NCI-H446 treated with DMSO at 0.1 percent for 48 hours (cell line): ENCODE measurements at places on chromosomes 3 and 15.

DNA sequence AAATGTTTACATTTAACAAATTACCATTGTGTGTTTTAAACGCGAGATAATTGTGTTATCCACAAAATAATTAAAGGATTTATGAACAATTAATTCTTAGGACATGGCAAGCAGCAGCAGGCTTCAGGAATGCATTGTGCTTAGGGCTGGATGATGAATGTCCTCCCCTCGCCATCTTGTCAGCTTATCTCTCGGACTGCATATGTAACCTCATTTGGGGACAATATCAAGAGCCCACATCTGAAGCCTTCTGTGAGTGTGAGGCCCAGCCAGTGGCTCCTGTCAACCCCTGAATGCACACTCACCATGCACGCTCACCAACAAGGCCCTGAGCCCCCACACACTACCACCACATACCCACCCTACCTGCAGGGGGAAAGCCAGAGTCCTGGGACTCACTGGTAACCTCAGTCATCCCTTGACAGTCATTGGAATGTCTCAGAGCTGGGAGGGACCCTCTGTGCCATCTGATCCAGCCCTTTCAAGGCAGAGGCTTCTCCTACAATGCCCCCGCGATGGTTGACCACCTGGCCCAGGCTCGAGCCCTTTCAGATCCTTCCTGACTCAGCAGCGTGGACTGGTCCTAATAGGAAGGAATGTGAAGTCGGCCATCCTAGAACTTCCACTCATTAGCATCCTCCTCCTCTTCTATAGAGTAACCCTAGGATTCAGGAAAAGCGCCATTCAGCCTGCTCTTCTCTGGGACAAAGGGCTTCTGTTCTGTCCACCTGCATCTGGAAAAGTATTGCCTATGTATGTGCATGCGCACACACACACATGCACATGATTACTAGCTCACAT lies 38.2 kb downstream of the MRPL46 start:
- no peak for DNase-seq

DNA sequence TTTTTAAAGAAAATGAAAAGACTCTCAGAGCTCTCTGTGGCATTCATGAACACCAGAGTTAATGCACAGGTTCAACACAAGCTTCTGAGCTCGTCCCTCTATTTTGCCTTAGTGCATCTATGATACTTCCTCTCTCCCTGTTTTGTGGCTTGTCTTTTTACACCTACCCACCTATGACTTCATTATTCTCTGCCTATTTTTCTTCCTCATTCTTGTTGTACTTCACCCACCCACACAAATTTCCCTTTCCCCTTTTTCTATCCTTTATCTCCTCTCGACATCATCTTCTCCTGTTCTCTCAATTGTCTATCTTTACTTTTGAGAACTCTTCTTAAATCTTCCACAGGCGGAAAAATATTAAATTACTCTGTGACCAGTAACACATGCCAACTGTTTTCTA lies 48.6 kb downstream of the OR5H15 start:
- DNase-seq, result no peak

GRCh38 chr3:184568924-184569829 lies 7.6 kb downstream of the EPHB3 start:
- no peak for DNase-seq

GRCh38 chr15:53360881-53361280 lies 398.6 kb downstream of the WDR72 start:
- DNase-seq, result no peak

- no peak for DNase-seq
Measured at GRCh38 chr3:62805106-62805505, 70.1 kb downstream of the CADPS start.

GRCh38 chr15:63244976-63245645 lies 32.3 kb upstream of the APH1B start:
- no peak for DNase-seq

- DNase-seq, result no peak
Measured at GRCh38 chr15:60859996-60860494, 369.1 kb downstream of the RORA start.

GRCh38 chr15:37140531-37141058 lies 40.2 kb upstream of the MEIS2 start:
- no peak for DNase-seq

DNA sequence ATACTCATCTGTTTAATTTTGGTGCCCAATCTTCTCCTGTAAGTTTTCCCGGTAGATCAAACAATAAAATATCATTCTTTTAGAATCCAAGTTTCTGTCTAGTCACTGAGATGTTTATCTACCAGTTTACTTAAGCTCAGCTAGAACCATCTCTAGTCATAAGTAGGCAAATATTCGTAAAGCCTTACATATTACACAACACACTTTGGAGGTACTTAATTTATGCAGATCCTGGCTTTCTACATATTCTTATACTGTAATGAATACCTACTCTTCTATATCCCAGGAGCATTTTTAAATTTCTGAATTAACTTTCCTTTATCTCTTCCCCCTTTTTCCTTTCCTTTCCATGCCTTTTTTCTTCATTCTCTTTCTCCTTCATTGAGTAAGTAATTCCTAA lies 185.9 kb upstream of the ZBTB20 start:
- no peak for DNase-seq

GRCh38 chr3:18087988-18088387 lies 337.2 kb downstream of the SATB1 start:
- no peak for DNase-seq

DNA sequence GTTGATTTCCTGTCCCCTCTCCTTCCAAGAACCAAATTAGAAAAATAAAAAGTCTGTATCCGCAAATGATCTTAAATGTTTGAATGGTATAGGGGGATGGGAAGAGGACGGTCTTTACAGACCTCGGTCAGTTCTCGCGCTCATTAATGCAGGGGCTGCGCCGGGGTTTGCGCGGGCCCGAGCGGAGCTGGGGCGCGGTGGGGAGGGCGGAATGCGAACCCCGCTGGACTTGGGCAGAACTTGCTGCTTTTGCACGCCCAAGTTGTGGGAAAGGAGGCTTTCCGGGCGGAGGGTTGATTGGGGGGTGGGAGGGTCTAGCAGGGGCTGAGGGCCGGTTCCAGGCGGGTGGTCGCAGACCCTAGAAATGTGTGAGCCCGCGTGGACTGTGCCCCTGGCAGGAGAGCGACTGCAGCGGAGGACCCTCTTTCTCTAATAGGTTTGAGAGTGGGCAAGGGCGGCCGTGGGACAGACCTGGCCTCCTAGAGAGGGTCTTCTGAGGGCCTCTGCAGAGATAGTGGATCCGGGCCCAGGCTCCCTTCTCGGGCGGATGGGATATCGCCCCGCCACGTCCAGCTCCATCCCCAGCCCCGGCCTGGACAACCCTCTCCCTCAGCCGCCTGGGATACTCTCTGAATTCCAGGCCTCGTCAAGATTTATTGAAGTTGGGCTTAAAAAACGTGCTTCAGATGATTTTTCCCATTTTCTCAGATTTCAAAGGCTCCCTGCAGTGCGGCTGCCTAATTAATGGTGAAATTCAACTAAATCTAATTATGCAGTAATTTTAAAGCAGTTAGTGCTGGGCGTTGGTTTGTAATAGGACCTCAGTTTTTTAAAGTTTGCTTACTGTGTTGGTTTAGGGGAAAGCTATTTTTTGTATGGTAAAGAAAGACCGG lies 11.3 kb downstream of the NR2F2 start:
- DNase-seq, result no peak

DNA sequence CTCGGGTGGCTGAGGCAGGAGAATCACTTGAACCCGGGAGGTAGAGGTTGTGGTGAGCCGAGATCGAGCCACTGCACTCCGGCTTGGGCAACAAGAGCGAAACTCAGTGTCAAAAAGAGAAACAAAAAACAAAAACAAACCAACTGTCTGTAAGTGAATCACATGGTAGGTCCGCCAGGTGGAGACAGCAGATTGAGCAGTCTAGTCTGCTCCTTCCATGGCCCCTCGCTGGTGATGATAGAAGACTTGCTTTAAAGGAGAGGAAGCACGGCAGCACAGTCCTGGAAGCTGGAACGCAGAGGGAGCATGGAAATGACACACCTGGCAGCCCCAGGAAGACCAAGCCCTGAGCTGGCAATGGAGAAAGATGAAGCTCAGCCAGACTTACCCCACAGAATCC lies 31.4 kb upstream of the MGLL start:
- DNase-seq, result no peak

- DNase-seq, result peak; percentile 41
Measured at GRCh38 chr3:142987080-142987700, 14.2 kb upstream of the U2SURP start.

GRCh38 chr15:44296625-44297524 lies 8.4 kb downstream of the GOLM2 start:
- DNase-seq, result no peak

- no peak for DNase-seq
Measured at GRCh38 chr3:177744873-177745606, 547.8 kb upstream of the TBL1XR1 start.

DNA sequence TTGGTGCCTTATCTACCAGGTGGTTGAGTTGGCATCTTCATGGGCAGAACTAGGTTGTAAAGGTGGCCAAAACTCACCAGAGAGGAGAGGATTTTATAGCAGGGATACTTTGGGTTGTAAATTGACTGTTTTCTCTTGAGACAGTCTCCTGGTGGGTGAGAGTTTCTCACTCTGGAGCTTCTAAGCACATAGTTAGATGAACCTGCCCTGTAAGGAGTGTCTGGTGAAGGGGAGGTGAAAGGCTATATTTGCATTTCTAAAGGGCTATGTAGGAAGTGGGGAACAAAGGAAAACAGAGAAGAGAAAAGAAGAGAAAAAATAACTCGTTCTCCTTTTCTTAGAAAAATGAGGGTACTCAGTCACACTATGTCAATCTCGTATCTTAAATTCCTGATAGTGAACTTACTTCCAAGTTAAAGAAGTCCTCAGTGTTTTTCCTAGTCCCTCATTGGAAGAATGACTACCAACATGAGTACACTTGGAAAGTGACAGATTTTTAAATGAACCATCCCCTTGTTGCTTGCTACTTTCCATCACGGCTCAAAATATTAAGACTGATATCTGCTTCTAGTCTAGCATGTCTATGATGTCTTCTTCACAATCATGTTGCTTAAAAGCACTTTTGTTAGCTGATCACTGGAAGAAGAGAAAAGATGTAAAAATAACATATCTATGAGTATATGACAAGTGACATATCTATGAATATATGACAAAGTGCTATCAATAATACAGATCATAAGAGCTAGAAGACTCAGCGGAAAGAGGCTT lies 113.8 kb upstream of the P2RY1 start:
- DNase-seq, result no peak

- no peak for DNase-seq
Measured at GRCh38 chr3:16802389-16802788, 82.4 kb upstream of the PLCL2 start.

DNA sequence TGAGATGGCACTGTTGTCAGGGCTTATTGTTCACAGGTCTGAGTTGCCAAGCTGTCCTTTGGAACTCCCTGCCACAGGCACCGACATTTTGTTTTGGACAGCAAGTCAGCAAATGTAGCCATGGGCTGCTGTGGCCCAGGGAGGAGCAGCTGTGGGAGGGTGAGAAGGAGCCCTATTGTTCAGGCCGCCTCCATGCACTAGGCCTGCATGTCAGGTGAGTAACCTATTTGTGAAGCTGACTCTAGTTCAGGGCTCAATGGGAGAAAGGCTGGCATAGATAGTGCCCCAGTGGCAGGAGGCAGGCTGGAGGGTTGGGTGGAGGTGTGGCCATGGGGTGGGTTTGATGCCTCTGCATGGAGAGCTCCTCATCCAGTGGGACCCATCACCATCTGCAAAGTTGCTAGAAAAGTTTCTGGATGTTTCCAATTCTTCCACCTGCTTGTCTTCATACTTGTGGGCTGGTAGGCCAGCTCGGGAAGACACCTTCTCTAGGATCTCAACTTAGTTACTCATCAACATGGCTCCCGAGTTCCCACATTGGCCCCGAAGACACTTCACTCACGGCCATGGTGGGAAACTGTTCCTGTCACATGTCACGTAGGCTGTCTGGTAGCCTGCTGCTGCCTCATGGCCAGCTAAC lies 19.5 kb downstream of the AMOTL2 start:
- DNase-seq, result no peak

DNA sequence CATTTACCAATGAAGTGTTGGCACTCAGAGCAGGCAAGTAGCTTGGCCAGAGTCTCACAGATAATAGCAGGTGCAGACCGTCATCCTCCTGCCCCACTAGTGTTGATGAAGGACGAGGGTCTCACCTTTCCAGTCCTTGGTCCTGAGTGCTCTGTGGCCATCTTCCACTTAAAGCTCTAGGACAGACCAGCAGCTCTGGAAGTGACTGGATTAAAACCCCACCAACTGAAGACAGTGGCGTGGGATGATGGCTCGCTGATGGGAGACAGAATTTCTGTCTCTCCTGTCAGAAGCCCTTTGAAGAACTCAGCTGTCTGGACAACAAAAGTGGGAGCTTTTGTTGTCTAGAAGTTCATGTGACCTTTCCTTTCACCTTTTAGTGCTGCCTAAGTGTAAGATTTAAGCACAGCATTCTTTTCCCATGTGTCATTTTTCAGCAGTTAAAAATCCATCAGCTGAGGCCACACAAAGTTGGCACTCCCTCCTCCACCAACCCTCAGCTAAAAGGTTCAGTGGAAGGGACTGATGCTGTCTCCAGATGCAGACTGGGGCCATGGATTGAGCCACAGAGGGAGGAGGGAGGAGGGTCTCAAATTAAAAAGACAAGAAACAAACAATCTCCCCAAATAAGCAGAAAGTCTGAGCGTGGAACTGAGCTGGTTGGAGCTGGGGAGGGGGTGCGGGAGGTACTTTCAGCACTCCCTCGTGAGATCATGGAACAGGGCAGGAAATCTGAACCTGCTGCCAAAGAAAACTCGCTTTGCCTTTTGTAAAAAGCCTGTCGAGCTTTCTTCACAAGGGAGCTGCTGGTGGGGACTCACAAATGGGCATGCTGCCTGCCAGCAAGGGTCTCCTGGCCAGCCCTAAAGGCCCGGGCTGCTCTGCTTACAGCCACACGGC lies 148.5 kb upstream of the CTDSPL start:
- no peak for DNase-seq

DNA sequence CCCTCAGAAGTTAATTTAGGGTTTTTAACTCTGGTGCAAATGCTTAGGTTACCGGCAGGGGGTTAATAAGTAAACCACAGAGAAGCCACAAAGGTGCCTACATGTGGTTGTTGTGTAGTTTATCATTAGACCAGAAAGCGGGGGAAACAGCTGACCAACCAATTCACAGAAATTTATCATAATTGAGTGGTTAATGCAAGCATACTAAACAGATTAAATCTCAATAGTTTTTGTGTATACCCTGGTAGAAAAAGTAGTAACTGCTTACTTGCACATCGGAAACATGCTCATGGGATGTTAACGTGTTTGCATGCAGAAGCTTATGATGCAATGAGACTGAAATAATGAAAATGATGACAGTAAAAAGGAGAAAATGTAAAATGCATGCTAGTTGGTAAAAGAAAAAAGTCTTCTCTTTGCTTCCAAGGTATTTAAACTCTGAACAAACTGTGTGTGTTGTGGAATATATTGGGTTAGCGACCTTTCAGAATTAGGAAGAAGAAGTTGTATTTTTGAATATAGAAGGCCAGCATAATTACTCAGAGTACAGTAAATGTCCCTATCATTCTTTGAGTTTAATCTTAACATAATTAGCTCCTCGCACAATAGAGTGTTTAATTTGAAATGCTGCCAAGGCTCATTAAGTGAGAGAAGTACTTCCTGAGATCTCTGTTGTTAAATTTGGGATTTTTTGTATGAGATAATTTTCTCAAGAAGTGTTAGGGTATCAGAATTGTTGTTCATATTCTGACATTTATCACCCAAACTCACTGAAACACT lies 316.2 kb downstream of the PTPRG start:
- DNase-seq, result no peak
